Memory B cell (primary cell): ENCODE measurements at places on chromosomes 3 and 15.

- no peak for DNase-seq
These were observed 13.2 kb downstream of the ALDH1A2 start for GRCh38 chr15:58052334-58052733.

DNA sequence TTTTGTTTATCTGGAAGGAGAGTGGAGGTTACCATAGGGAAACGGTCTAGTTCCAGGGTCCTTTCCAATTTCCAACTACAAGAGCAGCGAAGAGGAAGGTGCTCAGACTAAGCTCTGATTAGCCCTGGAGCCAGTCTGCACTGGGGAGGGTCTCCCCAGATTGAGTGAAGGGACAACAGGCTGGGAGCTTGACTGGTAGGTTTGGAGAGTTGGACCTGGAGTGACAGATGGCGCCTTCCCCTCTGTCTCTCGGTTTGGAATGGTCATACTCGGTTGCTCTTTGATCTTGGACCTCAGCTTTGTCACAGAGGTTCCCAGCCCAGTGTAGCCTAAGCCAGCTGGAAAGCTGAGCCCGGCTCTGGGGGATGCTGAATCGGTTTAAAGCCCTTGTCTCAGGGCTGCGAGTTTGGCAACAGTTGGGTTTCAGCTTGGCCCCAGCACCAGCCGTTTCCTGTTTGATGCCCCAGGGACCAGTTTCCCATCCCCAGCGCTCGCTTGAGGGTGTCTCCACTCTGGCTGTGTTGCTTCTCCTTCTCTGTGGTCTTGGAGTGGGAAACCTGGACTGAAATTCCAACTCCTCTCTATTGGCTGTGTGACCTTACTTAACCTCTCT is 53.1 kb upstream of the ULK4 start:
- DNase-seq = peak; percentile 21

DNA sequence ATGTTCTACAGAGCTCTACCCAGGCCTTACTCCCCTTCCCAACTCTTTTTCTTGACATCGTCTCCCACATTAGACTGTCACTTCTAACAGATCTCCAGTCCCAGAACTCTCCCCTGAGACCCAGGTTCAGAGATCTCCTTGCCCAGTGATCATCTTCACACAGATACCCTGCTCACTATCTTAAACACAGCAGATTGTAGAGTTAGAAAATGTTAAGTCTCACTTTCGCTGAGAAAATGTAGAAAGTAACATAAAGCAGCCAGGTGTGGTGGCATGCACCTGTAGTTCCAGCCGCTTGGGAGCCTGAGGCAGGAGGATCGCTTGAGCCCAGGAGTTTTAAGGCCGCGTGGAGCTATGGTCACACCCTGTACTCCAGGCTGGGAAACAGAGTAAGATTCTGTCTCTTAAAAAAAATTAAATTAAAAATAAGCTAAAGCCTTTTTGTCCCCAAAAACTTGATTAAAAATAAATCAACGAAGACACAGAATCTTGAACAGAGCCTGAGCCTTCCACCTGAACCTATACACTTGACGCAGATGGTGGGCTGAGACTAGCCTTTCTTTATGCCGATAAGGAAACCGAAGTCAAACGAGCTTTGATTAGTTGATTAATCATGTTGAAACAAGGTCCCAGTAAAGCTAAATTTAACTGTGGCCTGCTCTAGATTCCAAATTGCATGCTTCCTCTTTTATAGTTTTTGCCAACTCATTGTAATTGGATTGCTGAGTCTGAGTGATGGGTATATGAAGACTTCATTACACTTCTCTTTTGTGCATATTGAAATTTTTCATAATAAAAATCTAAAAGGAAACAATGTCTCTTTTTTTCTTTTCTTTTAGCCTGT is 31.3 kb upstream of the BLM start:
- no peak for DNase-seq

- no peak for DNase-seq
These were observed 18.6 kb downstream of the CD200R1 start for GRCh38 chr3:112956351-112956750.

- no peak for DNase-seq
These were observed 74.6 kb upstream of the SPATA12 start for GRCh38 chr3:56985878-56986277.

GRCh38 chr15:81776976-81777375 is 268.8 kb downstream of the MEX3B start:
- DNase-seq = no peak

GRCh38 chr15:59501597-59501996 is 63.6 kb downstream of the FAM81A start:
- no peak for DNase-seq

DNA sequence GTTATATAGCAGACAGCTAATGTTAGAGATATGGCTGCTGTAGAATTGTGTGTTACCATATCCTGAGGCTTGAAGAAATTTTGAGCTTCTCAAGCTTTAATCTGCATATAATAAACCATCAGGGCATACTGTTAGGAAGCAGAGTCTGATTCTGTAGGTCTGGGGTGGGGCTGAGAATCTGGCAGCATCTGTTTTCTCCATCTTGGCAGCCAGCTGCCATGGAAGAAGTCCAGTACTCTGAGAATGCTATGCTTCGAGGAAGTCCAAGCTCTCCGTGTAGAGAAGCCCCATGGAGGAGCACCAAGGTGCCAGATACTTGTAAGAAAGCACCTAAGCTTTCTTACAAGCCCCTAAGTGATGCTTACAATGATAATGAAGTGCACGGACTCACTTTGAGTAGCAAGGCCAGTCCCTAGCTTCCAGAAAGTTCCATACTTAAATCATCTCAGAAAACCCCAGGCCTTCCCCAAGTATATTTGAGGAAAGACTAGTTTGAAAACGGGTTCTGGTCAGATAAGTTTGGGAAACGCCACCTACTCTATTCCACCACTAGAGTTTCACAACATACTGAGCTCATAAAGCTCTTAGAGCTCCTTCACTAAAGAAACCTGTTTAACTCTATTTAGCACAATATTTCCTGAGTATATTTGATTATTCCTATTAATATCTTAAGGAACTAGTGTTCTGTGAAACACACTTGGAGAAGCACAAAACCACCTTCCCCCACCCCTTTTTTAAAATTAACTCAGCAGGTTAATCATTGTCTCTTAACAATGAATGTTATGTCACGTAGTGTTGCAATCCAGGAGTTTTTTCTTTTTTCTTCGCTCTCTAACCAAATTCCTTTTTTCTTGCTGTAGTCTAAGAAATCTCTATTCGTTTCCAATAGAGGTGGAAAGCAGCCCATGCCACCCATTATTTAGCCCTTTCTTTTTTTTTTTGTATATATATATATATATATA is 59.9 kb upstream of the RASGRP1 start:
- DNase-seq = no peak

DNA sequence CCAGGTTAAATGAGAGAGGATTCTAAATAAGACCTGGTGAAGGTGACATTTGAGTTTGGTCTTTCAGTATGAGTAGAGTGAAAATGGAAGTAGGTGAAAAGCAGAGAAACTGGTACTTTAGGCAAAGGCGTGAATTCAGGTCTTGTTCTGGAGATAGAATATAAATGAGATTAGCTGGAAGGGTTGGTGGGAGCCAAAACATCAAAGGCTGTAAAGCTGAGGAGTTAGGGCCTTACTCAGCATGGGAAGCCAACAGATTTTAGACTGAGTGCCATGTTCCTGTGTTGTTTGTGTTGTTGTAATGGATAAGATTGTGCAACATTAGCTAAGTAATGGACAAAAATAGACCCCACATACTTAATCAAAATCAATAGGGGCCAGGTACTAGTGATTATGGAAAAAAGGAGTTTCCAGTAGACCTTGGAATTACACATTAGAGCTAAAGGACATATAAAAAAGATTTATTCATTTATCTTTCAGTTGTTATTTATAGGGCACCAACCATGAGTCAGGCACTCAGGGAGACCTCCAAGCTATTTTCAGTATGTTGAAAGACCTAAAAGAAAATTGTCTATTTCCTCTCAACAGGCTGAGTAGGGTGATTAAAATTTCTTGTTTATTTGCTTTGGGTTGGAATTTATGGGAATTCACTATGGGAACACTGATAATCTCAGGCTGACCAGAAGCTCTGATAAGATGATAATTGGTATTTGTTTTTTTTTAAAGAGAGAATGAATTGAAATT is 20.8 kb downstream of the ARL14 start:
- DNase-seq = no peak

DNA sequence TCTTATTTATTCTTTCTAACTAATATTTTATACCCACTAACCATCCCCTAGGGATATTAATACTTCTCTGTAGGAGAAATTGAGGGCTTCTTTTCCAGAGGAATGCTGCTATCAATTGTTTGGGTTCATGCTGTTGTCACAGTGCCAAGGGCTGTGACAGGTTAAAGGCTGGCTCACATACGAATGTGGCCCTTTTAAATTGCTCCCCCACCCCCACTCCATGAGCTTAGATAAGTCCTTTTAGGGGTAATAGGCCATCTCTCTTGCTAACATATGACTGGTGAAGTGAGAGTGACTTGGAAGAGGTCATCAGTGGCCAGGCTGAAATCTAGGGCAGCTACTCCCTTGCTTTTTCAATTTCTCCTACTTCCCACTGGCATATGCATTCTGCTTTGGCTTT is 121.9 kb upstream of the DPH6 start:
- DNase-seq = no peak

DNA sequence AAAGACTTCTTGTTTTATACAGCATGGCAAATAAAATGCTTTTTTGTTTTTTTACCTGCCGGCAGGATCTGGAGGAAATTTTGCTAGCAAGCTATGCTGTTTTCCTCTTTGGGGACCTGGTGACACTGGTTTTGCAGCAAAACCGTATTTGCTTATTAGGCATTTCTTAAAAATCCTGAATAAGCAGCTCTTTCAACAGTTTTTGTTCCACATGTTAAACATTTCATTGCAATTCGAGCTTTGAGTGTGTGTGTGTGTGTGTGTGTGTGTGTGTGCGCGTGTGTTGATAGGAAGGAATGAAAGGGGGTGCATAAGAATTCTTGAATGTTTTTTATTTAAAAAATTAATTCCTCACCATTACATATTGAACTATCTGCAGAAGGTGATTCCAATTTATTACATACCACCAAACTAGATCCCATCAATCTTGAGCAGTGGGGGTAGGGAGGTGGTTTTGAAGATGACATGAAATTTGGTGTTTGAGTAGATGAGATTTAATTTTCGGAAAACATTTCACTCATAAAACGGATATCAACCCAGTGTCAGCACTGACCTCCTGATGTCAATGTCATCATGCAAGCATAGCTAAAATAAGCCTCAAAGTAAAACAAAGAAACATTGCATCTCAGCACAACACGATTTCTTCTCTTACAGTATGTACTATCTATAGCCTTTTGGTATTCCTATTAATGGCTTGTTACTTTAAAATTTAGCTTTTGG is 17.3 kb downstream of the ZBTB38 start:
- no peak for DNase-seq

DNA sequence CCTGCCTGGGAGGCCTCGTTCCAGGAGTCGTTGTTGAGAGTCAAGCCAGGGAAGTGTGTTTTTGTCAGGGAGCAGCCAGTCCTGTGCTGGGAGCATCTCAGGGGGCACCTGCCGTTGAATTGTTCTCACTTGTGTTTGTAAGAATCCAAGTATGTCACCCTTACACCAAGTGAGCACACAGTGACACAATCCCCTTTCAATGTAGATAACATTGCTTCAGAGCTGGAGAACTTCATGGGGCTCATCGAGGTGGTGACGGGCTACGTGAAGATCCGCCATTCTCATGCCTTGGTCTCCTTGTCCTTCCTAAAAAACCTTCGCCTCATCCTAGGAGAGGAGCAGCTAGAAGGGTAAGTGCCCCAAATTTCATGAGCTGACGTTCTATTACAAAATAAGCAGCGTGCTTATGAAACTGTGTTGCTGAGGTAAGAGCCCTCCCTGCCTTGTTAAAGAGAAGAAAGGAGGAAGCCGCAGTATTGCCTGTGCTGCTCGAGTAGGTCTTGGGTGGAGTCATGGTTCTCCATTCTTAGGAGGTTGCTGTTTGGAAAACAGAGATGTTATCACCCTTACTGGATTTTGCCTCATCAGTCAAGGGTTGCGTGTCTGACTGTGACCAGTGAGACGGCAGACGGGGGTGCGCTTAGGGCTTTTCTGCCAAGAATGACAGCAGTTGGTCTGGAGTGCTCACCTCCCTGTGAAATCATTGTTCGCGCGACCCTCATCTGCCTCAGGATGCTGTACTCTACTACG is 108.1 kb downstream of the PGPEP1L start:
- DNase-seq = no peak

DNA sequence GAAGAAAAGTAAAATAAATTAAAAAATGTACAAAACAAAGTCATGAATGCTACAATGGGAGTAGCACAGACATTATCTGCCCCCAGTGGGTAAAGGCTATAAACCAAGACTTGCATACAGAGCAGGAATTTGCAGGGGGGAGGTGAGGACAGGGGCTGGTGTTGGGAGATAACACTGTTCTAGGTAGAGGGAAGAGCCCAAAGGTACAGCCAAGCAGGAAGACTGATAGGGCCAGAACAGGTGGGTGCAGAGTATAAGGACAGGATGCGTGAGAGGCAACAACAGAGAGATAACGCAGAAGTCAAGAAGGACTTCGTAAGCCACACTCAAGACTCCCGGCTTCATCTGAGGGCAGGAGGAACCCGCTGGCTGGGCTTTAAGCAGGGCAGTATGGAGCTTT is 146.5 kb downstream of the CTNNB1 start:
- DNase-seq = no peak

DNA sequence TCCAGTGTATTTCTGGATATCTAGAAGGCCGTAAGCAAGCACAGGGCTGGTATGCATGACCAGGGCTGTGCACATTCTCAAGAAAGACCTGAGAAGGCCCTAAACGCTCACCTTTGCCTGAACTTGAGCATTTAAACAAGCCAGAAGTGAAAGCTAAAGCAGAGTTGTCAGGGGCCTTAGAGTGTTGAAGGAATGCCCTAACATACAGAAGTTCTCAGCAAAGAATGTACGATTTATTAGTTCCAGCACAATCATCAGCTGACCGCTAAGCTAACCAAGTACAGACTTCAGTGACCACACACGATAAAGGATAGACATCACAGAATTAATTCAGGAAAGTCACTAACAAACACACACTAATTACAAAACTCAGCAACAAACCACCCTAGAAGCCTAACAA is 8.7 kb downstream of the HLTF start:
- DNase-seq = no peak

DNA sequence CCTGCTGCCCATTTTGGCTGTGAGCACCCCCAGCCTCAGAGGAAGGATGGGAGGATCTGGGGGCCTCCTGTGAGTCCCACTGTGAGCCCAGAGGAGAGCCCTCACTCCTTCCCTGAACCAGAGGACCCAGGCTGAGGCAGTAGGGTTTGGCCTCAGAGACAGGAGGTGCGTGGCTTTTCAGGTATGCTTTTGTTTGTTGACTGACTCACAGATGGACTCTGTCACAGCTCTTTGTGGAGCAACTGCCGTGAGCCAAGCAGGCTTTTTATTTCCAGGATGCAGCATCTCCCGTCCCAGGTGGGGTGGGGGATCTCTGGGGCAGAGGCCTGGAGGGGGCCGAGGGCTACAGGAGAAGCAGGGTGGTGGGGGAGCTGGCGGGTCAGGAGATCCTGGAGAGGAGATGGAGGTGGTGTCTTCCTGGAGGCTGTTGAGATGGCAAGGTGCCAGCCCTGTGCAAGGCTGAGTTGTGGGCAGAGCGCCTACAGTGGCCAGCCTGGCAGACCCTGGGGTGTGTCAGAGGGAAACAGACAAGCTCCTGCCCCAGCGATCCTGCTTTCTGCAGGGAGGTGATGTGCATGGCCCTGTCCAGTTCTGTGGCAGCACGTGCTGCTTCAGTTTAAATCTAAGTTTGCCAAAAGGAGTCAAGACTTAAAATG is 24.0 kb downstream of the PLXNA1 start:
- no peak for DNase-seq

- DNase-seq = peak; percentile 54
These were observed 9.5 kb downstream of the ISL2 start for GRCh38 chr15:76345880-76346668.

GRCh38 chr15:57485869-57486268 is 105.8 kb upstream of the MYZAP start:
- DNase-seq = no peak
